Activated T-helper 2 cell treated with anti-CD3 and anti-CD28 coated beads, Interferon-gamma antibody, Interleukin-2, Interleukin-4, amounts not matched to agents 10 μg/mL and 5 μg/mL and 100 μg/mL, durations not matched to agents 14 hours and 24 hours and 36 hours (primary cell): ENCODE measurements at places on chromosomes 12 and 14. TPM values are rescaled to one million over a fixed set of nuclear protein-coding genes. Genes with fewer than 3 reads are reported as not detected.
A peak's percentile ranks its signal among the peaks of the same experiment; 100 is the strongest.

CD27 gene
- total RNA-seq = 23.3 and 25.9 TPM in 2 replicates

PPP1R36 gene
- not detected in 2 replicates for total RNA-seq

GPX2 gene
- total RNA-seq = not detected in 2 replicates

LAG3 gene
- total RNA-seq = 215 and 223 TPM in 2 replicates

DCAF11 gene
- 67.2 and 77.3 TPM in 2 replicates for total RNA-seq

PRDM4 gene
- 30.5 and 34.4 TPM in 2 replicates for total RNA-seq

SERPINA4 gene
- not detected in 2 replicates for total RNA-seq

CRACR2A gene
- 24.6 and 25.2 TPM in 2 replicates for total RNA-seq

DNA sequence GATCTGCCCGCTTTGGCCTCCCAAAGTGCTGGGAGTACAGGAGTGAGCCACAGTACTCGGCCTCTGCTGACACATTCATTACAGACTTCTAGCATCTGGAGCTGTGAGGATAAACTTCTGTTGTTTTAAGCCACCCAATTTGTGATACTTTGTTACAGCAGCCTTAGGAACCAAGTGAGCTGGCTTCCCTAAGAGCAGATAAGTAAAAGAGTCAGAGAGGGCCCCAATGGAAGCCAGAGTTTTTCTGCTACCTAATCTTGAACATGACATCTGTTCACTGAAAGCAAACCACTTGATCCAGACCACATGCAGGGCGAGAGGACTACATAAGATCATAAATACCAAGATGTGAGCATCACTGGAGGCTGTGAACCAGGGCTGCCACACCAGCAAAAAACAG, 3.7 kb upstream of the MAPKAPK5 start:
- H3K36me3 ChIP-seq = peaks cover 30% of the 10 kb centered on the region
- no peak for DNase-seq
- H3K27me3 ChIP-seq = peaks cover 3% of the 10 kb centered on the region
- peaks cover 25% of the 10 kb centered on the region for H3K4me1 ChIP-seq
- H3K4me3 ChIP-seq = no peak overlapping the region

GRCh38 chr12:126343321-126343720, 1278.1 kb downstream of the AACS start:
- H3K27ac ChIP-seq = no peak overlapping the region
- no peaks in the 10 kb centered on the region for H3K27me3 ChIP-seq
- H3K4me1 ChIP-seq = no peaks in the 10 kb centered on the region
- no peak overlapping the region for H3K4me3 ChIP-seq

GRCh38 chr14:60561845-60562746, 53.1 kb downstream of the SIX6 start:
- H3K4me3 ChIP-seq = no peak overlapping the region
- H3K4me1 ChIP-seq = no peaks in the 10 kb centered on the region
- no peak overlapping the region for H3K27ac ChIP-seq
- no peak for DNase-seq

GRCh38 chr12:12079291-12079690, 8.6 kb downstream of the BCL2L14 start:
- no peaks in the 10 kb centered on the region for H3K4me1 ChIP-seq
- no peak overlapping the region for H3K27ac ChIP-seq
- H3K36me3 ChIP-seq = no peaks in the 10 kb centered on the region
- no peak overlapping the region for H3K4me3 ChIP-seq

- H3K27ac ChIP-seq = no peak overlapping the region
- DNase-seq = no peak
- no peak overlapping the region for H3K4me3 ChIP-seq
These were observed 12.6 kb upstream of the DENND5B start for GRCh38 chr12:31603546-31604009.

DNA sequence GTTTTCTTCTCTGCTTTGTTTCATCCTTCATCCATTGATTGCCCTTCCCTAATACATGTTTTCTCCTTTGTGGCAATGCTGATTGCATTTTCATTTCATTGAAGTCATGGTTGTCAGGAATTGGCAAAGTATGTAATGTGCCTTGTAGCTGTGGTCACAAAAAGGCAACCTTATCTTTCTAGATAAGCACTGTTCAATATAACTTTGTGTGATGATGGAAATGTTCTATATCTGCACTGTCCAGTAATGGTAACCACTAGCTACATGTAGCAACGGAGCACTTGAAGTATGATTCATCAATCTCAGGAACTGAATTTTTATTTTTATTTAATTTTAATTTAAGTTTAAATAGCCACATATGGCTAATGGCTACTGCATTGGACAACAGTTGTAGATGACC, 79.8 kb downstream of the PCNX1 start:
- H3K27ac ChIP-seq = no peak overlapping the region
- no peak overlapping the region for H3K4me3 ChIP-seq
- H3K27me3 ChIP-seq = no peaks in the 10 kb centered on the region
- H3K36me3 ChIP-seq = peaks cover 23% of the 10 kb centered on the region
- peaks cover 28% of the 10 kb centered on the region for H3K4me1 ChIP-seq

- no peaks in the 10 kb centered on the region for H3K27me3 ChIP-seq
- no peaks in the 10 kb centered on the region for H3K4me1 ChIP-seq
- H3K4me3 ChIP-seq = no peak overlapping the region
- no peak overlapping the region for H3K27ac ChIP-seq
These were observed 1159.2 kb upstream of the TMEM132C start for GRCh38 chr12:127107744-127108143.

- H3K27ac ChIP-seq = no peak overlapping the region
- H3K4me1 ChIP-seq = peaks cover 1% of the 10 kb centered on the region
- H3K4me3 ChIP-seq = no peak overlapping the region
- no peak for DNase-seq
These were observed 35.8 kb upstream of the FBXO33 start for GRCh38 chr14:39467889-39468524.

DNA sequence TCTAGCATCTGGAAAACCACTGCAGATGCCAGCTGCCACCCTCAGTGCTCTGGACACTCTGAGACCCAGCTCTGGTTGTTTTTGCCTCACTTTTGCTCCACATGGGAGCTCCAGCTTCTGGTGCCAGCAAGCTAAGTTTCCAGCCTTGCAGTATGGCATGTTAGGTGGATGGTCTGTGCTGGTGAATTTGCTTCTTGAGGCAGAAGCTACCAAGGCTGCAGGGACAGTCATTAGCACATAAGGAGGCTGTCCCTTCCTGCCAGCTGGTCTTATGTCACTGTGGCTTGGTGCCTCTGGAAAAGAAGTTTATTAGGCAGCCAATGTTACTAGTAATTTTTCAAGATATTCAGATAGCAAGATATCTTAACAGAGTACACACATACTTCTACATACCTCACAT, 64.2 kb upstream of the CSRP2 start:
- H3K4me3 ChIP-seq = no peak overlapping the region
- no peaks in the 10 kb centered on the region for H3K4me1 ChIP-seq
- H3K27ac ChIP-seq = no peak overlapping the region
- H3K36me3 ChIP-seq = no peaks in the 10 kb centered on the region
- peaks cover 12% of the 10 kb centered on the region for H3K27me3 ChIP-seq

DNA sequence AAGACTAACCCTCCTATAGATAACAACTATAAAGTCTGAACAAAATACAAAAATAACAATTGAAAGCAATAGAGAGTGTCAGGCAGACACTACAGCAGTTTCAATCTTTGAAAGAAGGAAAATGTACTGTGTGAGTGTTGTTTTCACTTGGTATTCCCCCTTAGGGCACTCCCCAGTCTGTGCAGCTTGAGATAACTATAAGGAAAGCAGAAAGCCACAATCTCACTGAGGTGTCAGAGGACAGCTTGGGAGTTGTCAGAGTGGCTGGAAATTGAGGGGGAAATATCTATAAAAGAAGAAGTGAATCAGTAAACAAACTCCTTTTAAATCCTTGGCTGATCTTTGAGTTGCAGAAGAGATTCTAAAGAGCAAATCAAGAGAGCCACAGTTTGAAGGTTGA, 364.8 kb downstream of the NELL2 start:
- H3K4me1 ChIP-seq = no peaks in the 10 kb centered on the region
- H3K4me3 ChIP-seq = no peak overlapping the region
- no peak overlapping the region for H3K27ac ChIP-seq
- H3K27me3 ChIP-seq = no peaks in the 10 kb centered on the region
- no peaks in the 10 kb centered on the region for H3K36me3 ChIP-seq
- DNase-seq = no peak

GRCh38 chr14:52553671-52554575, 1.3 kb downstream of the GPR137C start:
- peaks cover 24% of the 10 kb centered on the region for H3K4me1 ChIP-seq
- no peak overlapping the region for H3K27ac ChIP-seq
- DNase-seq = peak; percentile 65
- H3K36me3 ChIP-seq = no peaks in the 10 kb centered on the region

DNA sequence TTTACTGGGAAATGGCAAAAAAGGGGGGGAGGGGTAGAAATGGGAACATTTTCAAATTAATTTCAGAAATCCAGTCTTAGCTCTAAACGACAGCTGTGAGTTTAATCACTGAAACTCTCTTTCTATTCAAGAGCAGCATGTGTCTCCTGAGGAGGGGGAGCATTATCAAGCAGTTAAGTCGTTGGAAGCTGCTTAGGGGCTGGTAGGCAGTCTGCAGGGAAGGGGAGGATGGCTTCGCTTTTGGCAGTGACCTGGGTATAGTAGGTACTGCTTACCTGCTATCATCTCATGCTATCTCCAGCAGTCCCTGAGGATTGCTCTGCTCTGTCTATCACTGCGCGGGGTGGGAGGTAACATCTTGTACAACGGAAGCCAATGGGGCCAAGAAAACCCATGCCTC, 567.4 kb downstream of the NRXN3 start:
- H3K27ac ChIP-seq = no peak overlapping the region
- no peaks in the 10 kb centered on the region for H3K36me3 ChIP-seq
- no peaks in the 10 kb centered on the region for H3K4me1 ChIP-seq

DNA sequence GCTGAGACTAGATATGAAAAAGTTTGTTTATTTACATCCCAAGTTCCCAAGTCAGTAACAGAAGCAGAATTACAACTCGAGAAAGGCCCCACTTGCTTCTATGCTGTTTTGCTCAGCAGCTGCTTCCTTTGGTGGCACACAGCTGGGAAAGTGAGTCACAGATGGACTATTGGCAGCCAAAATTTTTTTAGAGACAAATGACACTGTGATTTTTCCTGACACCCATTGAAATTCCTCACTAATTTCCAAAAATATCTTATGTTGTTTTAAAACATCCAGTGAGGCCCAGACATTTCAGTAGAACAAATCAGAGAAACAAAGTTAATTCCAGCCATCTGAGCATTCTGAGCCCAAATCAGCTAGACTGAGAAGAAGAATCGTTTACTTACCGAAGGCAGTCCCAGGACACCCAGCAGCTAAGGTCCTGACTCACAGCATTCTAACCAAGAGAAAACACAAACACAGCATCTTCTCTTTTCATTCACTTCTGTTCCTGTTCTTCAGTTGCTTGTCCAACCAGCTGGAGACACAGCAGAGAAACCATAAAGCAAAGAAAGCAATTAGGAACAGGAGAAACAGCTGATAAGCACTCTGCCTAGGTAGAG, 188.3 kb downstream of the DAD1 start:
- no peaks in the 10 kb centered on the region for H3K4me1 ChIP-seq
- H3K27me3 ChIP-seq = no peaks in the 10 kb centered on the region
- no peak overlapping the region for H3K27ac ChIP-seq
- no peak overlapping the region for H3K4me3 ChIP-seq

GRCh38 chr12:94172031-94172430, 23.7 kb downstream of the PLXNC1 start:
- H3K27me3 ChIP-seq = peaks cover 3% of the 10 kb centered on the region
- H3K4me3 ChIP-seq = no peak overlapping the region
- DNase-seq = peak; percentile 18
- H3K36me3 ChIP-seq = peaks cover 22% of the 10 kb centered on the region

- no peak for DNase-seq
- H3K36me3 ChIP-seq = peaks cover 28% of the 10 kb centered on the region
- no peaks in the 10 kb centered on the region for H3K27me3 ChIP-seq
- no peak overlapping the region for H3K4me3 ChIP-seq
- H3K27ac ChIP-seq = no peak overlapping the region
- H3K4me1 ChIP-seq = no peaks in the 10 kb centered on the region
These were observed 23.3 kb upstream of the BTBD6 start for GRCh38 chr14:105224845-105225570.

DNA sequence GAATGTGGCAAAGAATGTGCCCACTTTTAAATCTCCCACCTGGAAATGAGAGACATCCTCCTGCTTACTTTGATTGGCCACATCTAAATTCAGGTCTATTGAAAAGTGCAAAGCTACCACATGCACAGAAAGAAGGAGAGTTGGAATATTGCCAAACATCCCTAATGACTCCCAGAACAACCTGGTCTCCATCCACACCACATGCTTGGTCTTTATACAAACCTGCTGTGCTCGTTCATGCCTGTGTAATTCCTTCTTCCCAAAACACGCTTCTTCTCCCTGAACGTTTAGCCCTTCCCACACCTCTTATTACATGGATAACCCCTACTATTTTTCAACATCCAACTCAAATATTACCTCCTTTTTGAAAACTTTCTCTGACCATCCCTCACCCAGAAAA, 66.2 kb upstream of the BCL2L14 start:
- no peak overlapping the region for H3K4me3 ChIP-seq
- no peak overlapping the region for H3K27ac ChIP-seq
- peaks cover 11% of the 10 kb centered on the region for H3K36me3 ChIP-seq
- H3K27me3 ChIP-seq = peaks cover 8% of the 10 kb centered on the region

DNA sequence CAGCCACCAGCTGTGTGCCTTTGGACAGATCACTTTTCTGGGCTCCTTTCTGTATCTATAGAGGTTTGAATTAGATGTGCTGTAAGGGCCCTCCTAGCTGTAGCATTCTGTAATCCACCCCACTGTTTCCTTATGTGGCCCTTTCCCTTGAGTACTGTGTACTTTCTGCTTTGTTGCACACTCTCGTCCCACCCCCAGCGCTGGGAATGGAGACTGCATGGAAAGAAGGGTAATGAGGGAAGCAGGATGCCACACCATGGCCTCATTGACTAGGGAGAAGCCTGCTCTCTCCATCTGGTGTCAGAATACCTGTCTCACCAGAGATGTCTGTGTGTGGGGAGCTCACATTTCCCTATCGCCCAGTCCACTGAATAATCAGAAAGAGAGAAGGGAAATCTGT, 13.6 kb upstream of the GALNT16 start:
- H3K36me3 ChIP-seq = no peaks in the 10 kb centered on the region
- H3K4me3 ChIP-seq = no peak overlapping the region
- peaks cover 12% of the 10 kb centered on the region for H3K27me3 ChIP-seq
- no peak for DNase-seq

GRCh38 chr14:91568626-91569025, 58.5 kb upstream of the PPP4R3A start:
- no peak for DNase-seq
- no peak overlapping the region for H3K4me3 ChIP-seq
- peaks cover 6% of the 10 kb centered on the region for H3K27me3 ChIP-seq
- H3K4me1 ChIP-seq = peaks cover 5% of the 10 kb centered on the region
